SW 1271 (cell line): ENCODE measurements at places on chromosomes 7 and 10.
A peak's percentile ranks its signal among the peaks of the same experiment; 100 is the strongest.

DNA sequence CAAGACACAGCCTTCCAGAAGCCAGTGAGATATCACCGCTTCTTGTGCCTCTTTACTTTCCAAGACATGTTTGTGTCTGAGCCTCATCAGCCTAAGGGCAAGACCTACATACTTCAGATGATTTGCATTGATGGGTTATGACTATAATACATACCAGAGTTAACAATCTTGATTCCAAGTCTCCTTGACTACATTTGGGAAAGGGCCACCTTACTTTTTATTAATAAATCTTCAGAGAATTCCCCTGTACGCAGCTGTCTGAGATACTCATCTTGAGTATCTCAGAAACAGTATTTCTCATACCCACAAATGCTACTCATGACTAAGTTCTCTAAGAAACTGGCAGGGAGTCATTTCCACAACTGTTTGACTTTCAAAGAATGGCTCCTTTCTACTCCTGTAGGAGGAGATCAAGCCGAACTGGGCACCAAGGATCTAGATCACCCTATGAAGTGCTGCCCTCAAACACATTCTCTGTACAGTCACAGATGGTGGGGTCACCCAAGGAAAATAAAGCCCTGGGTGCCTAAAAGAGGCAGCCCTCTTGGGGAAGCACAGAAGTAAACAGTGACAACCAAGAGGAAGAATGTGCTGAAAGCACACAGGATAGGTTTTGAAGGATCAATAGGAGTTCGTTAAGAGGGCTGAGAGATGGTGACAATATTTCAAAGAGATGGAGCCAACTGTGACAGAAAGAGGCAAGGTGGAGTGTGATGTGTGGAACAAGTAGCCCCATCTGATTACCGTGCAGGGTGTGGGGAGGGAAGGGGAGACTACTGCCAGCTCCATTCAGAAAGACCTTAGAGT, 138.9 kb downstream of the JAZF1 start:
- peak; percentile 85 for DNase-seq

GRCh38 chr7:120567204-120567603, 290.7 kb downstream of the TSPAN12 start:
- DNase-seq, result no peak

GRCh38 chr10:28637346-28637745, 40.0 kb upstream of the BAMBI start:
- DNase-seq, result no peak

GRCh38 chr7:155763691-155764437, 48.4 kb downstream of the SHH start:
- DNase-seq, result no peak

DNA sequence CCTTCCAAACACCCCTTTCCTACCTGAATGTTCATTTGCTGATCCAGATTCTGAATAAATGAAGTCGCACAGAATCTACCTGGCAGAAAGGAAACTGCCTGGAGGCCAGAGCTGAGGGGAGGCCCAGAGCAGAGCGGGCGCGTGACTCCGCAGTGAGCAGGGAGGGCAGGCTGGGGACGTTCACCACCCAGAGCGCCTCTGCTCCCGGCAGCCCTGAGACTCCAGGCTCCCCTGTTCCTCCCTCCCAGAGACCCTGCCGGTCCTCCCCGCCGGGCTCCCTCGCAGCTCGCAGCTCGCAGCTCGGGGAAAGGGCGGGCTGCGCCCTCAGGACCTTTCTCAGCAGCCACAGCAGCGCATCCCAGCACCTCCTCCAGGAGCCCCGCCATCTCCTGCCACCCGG, 176.7 kb upstream of the ZNF32 start:
- no peak for DNase-seq

- DNase-seq, result no peak
Observed at GRCh38 chr10:133123050-133123745, 35.5 kb downstream of the ADGRA1 start.
